ENCODE measurements at places on chromosomes 12 and 14. TPM values are rescaled to one million over a fixed set of nuclear protein-coding genes. Genes with fewer than 3 reads are reported as not detected.
A peak's percentile ranks its signal among the peaks of the same experiment; 100 is the strongest.

TMEM253 gene
- polyA plus RNA-seq = 0.11 TPM

LRR1 gene
- polyA plus RNA-seq = 11.7 TPM

DNA sequence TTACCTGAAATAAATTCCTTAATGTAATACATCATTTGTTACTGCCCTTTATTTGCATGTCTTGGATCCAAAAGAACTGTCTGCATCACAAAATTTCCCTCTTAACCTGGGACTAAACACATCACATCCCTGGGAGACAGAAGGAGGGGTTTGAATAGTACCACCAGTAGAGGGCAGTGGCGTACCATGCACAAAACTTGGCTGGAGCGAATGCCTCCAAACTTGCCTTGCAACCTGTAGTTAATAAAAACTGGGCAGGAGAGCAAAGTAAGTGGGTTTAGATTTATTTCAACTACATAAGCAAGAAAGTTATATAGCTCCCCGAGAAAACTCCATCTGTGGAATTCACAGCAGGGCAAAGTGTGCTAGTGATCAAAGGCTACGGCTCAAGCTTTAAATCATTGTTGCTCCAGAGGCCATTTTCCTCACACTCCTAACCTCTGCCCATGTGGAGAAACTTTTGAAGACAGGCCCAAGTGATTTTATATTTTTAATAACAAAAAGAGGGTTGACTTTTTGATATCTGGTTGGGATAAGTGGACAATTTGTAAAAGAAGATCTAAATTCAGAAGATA is 1176.7 kb upstream of the SEL1L start:
- no peaks in the 10 kb centered on the region for H3K27me3 ChIP-seq
- DNase-seq = no peak
- no peak overlapping the region for H3K27ac ChIP-seq
- H3K36me3 ChIP-seq = no peaks in the 10 kb centered on the region
- H3K4me1 ChIP-seq = no peaks in the 10 kb centered on the region

ASIC1 gene
- polyA plus RNA-seq = 0.33 TPM

DNA sequence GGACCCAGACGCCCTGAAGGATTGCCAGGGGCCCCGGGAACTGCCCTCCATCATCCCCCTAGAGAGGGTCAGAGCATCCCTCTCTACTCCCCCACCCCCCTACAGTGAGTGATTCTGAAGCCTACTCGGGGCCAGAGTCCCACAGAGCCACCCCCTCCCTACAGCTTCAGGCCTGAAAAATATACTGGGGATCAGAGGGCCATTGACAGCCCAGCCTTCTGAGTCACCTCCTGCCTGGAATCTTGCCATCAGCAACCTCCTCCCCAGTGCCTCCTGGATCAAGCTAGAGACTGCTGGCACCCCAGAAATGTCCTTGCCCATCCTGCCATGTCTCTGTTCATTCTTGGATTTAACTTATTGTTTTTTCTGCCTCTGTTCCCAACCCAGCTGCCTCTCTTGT is 21.7 kb upstream of the MIA2 start:
- H3K4me1 ChIP-seq = no peaks in the 10 kb centered on the region
- no peaks in the 10 kb centered on the region for H3K36me3 ChIP-seq

GRCh38 chr14:72902801-72903530 is 9.1 kb upstream of the DPF3 start:
- no peak overlapping the region for H3K27ac ChIP-seq
- no peak overlapping the region for H3K4me3 ChIP-seq
- no peak for DNase-seq
- H3K36me3 ChIP-seq = no peaks in the 10 kb centered on the region

GRCh38 chr12:101694986-101695385 is 2.5 kb upstream of the CHPT1 start:
- H3K4me1 ChIP-seq = peaks cover 33% of the 10 kb centered on the region
- H3K27me3 ChIP-seq = no peaks in the 10 kb centered on the region
- no peaks in the 10 kb centered on the region for H3K36me3 ChIP-seq
- DNase-seq = no peak
- no peak overlapping the region for H3K27ac ChIP-seq
- H3K4me3 ChIP-seq = no peak overlapping the region

DNA sequence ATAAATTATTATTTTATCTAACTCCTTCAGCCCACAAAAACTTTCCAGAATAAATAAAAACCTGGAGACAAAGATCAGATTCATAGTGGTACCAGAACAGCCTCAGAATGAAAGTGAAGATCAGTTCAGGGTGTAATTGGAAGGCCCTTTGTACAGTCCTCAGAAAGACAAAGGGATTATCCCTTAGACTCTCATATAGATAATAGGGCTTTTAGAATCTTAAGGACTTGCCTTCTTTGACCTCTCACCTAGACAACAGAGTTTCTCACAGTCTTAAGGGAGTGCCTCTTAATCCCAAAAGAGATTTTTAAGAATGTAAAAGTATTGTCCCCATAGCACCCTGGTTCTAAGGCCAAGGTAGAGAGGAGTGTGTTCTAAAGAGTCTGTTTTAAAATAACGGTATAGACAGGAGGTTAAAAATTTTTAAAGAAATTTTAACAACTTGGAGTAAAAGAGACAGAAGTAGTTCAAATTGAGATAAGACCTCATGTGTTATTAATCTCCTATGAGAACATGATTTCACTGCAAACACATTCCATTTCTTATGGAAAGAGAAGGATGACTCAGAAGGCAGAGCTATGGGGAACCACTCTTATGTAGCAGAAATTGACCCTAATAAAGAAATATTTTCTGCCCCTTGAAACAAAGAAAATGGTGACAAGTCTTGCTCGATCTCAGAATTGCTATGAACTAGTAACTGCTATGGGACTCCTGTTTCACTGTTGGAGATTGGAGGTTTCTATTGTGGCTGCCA is 24.2 kb upstream of the NOVA1 start:
- no peak for DNase-seq
- H3K27ac ChIP-seq = no peak overlapping the region
- H3K4me1 ChIP-seq = no peaks in the 10 kb centered on the region
- no peak overlapping the region for H3K4me3 ChIP-seq
- no peaks in the 10 kb centered on the region for H3K36me3 ChIP-seq

GRCh38 chr12:94047781-94048567 is 100.4 kb upstream of the PLXNC1 start:
- no peaks in the 10 kb centered on the region for H3K36me3 ChIP-seq
- H3K27ac ChIP-seq = no peak overlapping the region
- H3K4me3 ChIP-seq = no peak overlapping the region
- no peak for DNase-seq
- no peaks in the 10 kb centered on the region for H3K27me3 ChIP-seq

ST8SIA1 gene
- polyA plus RNA-seq = 2.0 TPM

GRCh38 chr14:21924479-21924878 is 250.9 kb upstream of the OR4E1 start:
- H3K36me3 ChIP-seq = no peaks in the 10 kb centered on the region
- H3K4me3 ChIP-seq = no peak overlapping the region
- H3K27me3 ChIP-seq = no peaks in the 10 kb centered on the region
- peaks cover 35% of the 10 kb centered on the region for H3K4me1 ChIP-seq
- DNase-seq = peak; percentile 87

DNA sequence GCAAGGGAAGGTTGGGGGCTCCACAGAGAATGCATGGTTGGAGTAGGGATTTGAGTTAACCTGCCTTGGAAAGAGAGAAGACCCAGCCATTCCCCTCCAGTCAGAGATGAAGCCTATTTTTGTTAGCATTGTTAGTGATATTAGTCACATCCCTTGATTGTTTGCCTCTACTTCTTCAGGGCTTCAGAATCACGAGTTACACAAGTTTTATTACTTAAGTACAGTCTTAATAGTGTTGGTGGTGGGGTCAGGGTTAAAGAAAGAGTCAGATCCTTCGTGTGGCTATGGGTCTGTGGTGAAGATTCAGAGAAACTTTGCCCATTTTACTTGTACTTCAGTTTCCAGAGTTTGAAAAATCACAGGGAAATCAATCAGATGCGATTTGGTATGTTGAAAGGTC is 363.1 kb downstream of the LRIG3 start:
- H3K36me3 ChIP-seq = no peaks in the 10 kb centered on the region
- no peaks in the 10 kb centered on the region for H3K27me3 ChIP-seq
- no peak overlapping the region for H3K4me3 ChIP-seq
- no peak overlapping the region for H3K27ac ChIP-seq

DNA sequence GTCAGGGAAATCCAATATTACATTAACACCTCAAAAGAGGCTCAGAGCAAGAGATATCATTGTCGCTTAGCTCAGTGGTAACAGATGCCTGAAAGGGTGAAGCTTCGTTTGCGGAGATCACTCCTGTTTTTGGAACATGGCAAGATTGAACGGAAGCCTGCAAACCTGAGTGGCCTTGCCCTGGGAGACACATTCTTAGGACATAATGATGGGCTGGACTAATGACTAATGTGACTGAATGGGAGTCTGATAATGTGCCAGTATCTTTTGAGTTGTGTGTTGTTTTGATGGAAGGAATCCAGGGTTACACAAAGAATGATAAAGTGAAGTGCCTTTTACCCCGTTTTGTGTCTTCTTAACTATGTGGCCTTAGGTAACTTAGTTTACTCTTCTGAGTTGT is 109.3 kb upstream of the IFNG-AS1 start:
- no peaks in the 10 kb centered on the region for H3K27me3 ChIP-seq
- DNase-seq = no peak
- H3K4me1 ChIP-seq = no peaks in the 10 kb centered on the region
- no peak overlapping the region for H3K27ac ChIP-seq
- no peak overlapping the region for H3K4me3 ChIP-seq

GRCh38 chr12:67609226-67609870 is 39.2 kb upstream of the DYRK2 start:
- no peaks in the 10 kb centered on the region for H3K27me3 ChIP-seq
- H3K27ac ChIP-seq = no peak overlapping the region
- DNase-seq = no peak
- no peak overlapping the region for H3K4me3 ChIP-seq

- no peaks in the 10 kb centered on the region for H3K4me1 ChIP-seq
- no peak overlapping the region for H3K4me3 ChIP-seq
- H3K36me3 ChIP-seq = no peaks in the 10 kb centered on the region
Measured at GRCh38 chr14:84027351-84027750, 1502.6 kb upstream of the FLRT2 start.

DNA sequence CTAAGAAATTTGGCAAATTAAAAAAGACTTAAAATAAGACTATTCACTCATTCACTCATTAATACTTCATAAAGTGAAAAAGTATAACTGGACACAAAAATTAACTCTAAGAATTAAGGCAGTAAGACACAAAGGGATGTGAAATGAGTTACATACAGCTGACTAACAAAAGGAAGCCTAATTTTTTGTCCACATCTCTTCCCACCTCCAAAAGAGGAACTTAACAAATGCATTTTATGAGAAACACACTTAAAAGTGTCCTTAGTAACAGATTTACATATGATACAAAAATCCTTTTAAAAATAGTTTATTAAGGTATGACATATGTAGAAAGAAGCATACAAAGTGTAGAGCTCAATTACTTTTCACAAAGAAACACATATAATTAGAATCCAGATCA is 88.9 kb downstream of the NUMB start:
- H3K27me3 ChIP-seq = no peaks in the 10 kb centered on the region
- no peak overlapping the region for H3K4me3 ChIP-seq
- DNase-seq = no peak
- H3K4me1 ChIP-seq = no peaks in the 10 kb centered on the region

NTS gene
- polyA plus RNA-seq = 0.90 TPM

RNF212B gene
- not detected for polyA plus RNA-seq

GRCh38 chr12:57836442-57837375 is 9.8 kb downstream of the CTDSP2 start:
- H3K4me1 ChIP-seq = peaks cover 100% of the 10 kb centered on the region
- H3K27ac ChIP-seq = peak overlapping the region; percentile 73
- peak overlapping the region; percentile 22 for H3K4me3 ChIP-seq

GRCh38 chr12:91172096-91172495 is 10.5 kb downstream of the DCN start:
- H3K4me1 ChIP-seq = no peaks in the 10 kb centered on the region
- DNase-seq = no peak
- no peak overlapping the region for H3K4me3 ChIP-seq
- H3K36me3 ChIP-seq = no peaks in the 10 kb centered on the region

- peaks cover 95% of the 10 kb centered on the region for H3K4me1 ChIP-seq
- H3K27me3 ChIP-seq = no peaks in the 10 kb centered on the region
- H3K36me3 ChIP-seq = no peaks in the 10 kb centered on the region
- DNase-seq = no peak
- H3K27ac ChIP-seq = peak overlapping the region; percentile 85
Measured at GRCh38 chr12:14396071-14396470, 30.6 kb downstream of the ATF7IP start.

DNA sequence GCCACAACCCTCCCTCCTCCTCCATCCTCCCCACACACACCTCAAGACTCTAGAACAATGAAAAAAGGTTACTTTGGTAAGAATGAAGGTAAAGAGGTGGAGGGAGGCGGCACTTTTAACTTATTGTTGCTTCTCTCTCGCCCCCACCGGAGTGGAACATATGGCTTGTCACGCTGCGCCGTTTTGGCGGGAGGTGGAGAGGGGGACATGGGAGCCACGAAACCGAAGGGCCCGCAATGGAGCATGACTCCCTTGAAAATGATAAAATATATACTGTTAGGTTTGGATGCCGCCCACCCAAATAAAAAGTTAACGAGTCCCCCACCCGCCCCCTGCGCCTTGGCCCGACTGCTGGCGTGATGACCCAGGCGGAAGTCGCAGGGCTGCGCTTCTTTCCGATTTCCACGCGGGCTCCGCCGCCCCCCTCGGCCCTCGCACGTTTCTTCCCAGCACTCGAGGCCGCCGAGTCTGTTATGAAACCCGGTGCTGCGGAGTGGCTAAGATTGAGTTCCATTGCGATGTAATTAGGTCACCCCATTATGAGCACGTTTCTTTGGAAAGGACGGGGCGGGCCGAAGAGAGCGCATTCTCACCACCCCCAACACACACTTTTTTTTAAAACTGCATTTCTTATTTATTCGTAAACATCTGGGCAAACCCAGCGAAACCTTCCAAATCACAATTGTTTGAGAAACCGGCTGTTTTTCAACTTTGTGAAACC is 1.4 kb upstream of the ZFP36L1 start:
- peaks cover 5% of the 10 kb centered on the region for H3K36me3 ChIP-seq
- no peaks in the 10 kb centered on the region for H3K27me3 ChIP-seq
- peaks cover 23% of the 10 kb centered on the region for H3K4me1 ChIP-seq
- H3K4me3 ChIP-seq = peak overlapping the region; percentile 51
- peak; percentile 97 for DNase-seq

LRRIQ1 gene
- 0.10 TPM for polyA plus RNA-seq

DNA sequence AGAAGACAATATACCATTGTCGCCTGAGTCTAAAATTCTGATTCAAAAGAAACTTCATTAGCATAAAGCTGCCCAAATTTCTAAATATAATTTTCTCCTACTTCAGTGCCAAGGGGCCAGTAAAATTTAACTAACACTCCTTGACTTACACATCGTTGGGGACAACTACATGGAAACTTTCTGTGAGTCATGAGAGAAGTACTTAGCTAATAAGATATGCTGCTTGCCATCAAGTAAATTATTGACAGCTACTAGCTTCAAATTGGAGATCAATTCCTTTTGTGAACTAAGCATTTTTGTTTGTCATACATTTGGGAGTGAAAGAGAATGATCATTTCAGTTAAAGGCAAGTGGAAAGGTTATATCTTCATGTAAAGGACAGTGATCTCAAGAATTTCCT is 373.3 kb downstream of the MDGA2 start:
- no peaks in the 10 kb centered on the region for H3K27me3 ChIP-seq
- H3K36me3 ChIP-seq = no peaks in the 10 kb centered on the region
- no peak for DNase-seq
- no peak overlapping the region for H3K27ac ChIP-seq

CISTR gene
- not detected for polyA plus RNA-seq

All from spleen (tissue), 13 donors.